ENCODE measurements at places on chromosomes 1 and 21.

DNA sequence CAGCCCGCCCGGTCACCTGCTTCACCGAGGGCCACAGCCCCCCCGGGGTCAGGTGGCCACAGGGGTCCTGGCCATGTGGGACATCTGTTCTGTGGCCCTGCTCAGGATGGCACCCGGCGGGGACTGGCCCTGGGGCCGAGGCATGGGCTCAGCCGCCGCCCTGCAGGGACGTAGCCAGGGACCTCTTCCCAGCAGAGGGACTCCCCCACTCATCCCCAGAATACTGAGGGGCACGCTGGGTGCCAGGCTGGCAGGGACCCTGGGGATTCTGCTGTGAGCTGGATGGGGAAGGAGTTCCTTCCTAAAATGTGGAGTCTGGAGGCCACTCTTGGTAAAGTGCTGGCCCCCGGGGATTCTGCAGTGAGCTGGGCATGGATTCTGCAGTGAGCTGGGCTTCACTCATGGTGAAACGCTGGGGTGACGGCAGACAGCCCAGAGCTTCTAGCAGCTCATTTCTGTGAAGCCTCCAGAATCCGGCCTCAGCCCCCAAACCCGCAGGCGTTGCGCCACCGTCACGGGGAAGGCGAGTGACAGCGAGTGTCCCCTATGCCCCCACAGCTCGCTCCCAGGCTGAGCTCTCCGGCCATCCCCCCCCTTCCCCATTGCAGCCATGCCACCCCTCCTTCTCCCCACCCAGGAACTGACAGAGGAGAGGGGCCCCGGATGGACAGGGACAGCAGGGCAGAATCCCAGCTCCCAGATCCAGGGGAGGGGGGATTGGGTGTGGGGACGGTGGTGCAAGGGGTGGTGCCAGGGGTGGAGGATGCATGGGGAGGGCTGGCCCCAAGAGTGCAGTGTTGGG lies 1.4 kb downstream of the ITGB2 start:
- no peak for DNase-seq

GRCh38 chr1:229991724-229992333 lies 75.2 kb upstream of the GALNT2 start:
- DNase-seq: no peak

- no peak for DNase-seq
Observed at GRCh38 chr1:43854473-43854872, 79.1 kb upstream of the ARTN start.

DNA sequence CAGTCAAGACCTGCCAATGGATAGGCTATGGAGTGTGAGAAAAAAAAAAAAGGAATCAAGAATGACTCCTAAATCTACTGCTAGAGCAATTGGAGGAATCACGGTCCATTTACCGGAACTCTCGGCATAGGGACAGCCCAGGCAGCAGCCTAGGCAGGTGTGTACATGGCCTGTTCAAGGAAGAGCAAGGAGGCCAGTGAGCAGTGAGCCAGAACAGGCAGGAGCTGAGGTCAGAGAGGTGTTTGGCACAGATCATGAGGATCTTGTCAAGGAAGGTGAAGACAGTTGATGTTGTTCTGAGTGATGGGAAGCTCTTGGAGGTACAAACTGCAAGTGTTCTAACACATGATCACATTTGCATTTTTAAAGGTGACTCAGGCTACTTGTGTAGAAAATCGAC lies 40.6 kb upstream of the HHAT start:
- DNase-seq: no peak

GRCh38 chr1:84225646-84226045 lies 75.9 kb upstream of the SAMD13 start:
- no peak for DNase-seq

DNA sequence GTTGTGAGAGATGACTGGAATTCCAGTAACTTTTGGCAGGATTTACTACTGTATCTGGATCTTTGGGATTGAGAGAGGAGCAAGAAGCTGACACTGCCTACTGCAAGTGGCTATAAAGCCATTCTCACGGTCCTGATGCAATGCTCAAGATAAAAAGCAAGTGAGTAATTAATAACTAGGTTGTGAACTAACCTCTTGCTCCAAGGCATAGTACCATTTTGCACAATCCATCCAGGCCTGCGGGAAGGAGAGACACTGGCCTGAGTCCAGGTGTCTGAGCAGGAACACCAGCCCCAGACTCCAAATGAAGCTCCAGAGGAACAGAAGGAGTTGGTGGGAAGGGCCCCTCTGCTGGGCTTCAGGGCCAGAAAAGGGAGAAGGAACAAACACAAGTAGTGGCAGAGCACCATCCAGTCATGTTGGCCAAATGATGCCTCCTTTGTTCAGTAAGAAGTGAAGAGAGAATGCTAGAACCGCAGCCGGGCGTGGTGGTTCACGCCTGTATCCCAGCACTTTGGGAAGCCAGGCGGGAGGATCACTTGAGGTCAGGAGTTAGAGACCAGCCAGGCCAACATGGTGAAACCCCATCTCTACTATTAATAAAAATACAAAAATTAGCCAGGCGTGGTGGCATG lies 9.9 kb upstream of the SLC45A3 start:
- DNase-seq: no peak

GRCh38 chr1:64282351-64282750 lies 78.9 kb downstream of the UBE2U start:
- peak; percentile 12 for DNase-seq

DNA sequence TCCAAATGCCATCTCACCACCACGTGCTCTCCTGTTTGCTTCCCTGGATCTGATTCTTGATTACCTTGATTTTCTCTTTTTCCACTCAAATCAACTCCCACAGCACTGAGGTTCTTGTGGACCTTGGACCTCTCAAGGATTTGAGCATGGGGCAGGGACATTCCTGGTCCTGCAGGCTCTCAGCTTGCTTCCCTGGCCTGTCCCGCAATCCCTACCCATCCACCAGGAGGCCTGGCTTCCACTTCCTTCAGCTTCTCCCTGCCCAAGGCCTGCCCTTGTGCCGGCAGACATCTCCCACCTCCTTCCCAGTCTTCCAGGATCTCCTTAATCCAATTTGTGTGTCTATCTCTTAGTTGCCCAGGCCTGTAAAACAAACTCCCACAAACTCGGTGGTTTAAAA lies 21.6 kb downstream of the PLA2G2A start:
- DNase-seq: no peak

DNA sequence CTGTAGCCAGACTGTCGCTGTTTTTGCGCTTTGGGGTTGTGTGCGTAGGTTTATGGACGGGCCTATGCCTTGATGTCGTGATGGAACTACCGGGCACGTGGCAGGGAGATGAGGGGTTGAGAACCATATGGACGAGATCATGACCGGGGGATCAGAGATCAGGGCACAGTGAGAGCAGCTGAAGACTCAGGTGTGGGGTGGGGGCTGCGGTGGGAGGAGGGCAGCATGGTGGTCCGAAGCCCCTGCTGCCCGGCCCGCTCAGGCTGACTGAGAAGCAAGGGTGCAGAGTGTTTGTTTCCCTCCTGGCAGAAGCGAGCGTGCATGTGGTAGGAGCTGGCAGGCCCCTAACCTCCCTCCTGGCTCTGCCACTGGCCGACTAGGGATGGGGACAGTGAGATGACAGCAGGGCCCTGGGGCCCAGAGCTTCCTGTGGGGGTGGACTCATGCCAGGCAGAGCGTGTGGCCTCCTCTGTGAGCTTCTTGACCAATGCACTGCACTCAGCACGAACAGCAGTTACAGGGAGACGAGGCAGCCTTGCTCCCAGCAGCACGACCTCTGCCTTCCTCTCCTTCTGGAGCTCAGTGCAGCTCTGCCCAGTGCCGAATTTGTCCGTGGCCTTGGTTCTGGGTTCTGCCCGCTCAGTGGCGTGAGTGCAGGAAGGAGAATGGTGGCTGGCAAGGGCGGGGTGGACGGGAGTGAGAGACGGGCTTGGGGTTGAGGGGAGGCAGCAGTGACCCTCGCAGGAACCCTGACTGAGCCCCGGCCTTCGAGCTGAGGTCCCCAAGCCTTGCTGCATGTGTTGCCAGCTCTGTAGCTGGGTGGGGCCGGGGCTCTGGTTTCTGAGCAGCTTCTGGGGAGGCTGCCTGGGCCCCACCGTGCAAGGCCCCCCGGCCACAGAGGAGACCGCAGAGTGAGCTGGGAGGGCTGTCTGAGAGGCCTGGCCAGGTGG lies 22.2 kb upstream of the LRRC3 start:
- DNase-seq: no peak

DNA sequence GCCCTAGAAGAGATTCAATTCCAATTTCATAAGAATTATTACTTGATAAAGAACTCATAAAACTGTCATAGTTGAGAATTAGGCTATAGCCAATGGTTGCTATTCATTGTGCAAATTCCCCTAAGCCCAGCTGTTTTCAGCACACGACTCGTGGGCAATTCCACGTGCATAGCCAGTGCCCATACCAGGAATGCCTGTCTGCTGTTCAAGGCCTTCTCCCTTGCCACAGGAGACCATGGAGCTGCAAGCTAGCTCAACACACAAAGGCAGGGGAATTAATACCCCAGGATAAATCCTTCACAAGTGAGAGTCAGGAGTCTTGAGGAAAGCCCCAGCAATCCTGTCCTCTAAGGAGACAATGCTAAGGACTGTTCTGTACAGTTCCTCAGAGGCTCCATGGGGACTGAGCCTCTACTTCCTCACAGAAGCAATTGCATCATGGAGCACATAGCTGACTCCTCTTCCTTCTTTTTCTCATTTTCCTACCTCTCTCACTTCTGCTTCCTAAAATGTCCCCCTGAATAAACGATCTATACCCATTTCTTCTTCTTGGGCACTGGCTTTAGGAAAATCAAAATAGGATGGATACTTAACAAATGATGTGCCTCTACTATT lies 19.1 kb upstream of the CHRM3 start:
- no peak for DNase-seq

GRCh38 chr21:38269576-38269936 lies 12.8 kb downstream of the KCNJ15 start:
- DNase-seq: no peak

- DNase-seq: no peak
Observed at GRCh38 chr1:59422921-59423575, 126.2 kb downstream of the FGGY start.

GRCh38 chr21:44766014-44766817 lies 35.4 kb downstream of the UBE2G2 start:
- DNase-seq: no peak

GRCh38 chr1:59680044-59680443 lies 134.7 kb upstream of the HOOK1 start:
- no peak for DNase-seq

- DNase-seq: no peak
Observed at GRCh38 chr1:54077359-54077758, 24.0 kb downstream of the TCEANC2 start.

GRCh38 chr1:119929643-119930315 lies 33.5 kb upstream of the ADAM30 start:
- DNase-seq: no peak

DNA sequence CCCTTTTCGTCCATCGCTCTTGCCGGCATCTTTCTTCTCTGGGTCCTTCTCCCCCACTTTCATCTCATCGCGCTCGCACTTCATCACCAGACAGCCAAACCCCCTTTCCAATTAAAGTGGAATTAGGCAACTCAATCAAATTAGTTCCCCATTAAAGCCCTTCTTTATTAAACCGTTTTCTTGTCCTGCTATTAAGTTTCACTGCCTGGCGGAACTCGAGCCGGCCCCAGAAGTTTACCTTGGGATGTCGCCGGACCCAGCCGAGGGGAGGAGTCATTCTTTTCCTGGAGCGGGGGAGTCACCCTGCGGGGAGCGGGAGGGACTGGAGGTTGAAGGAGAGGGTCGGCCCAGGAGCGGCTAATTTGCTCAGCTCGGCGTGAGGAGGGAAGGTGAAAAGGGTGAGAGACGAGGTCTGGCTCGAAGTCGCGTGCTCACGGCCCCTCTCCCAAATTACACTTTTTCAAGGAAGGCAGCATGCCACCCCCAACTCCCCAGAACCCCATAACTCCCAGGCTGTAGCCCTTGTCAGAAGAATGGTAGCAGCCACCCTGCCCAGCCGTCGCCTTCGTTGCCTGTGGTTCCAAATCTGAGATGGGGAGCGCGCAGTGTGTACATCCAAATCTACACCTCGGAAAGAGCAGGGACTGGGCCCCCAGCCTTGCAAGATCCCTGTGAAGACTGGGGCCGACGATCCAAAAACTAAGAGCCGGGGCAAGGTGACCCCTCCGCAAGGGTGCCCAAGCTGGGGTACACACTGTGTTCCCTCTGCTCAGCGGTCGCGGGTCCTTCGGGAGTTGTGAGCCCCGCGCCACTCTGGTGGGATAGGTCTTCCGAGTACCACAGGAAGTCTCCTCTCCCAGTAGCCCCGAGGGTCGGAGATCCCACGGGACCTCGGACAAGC lies 6.4 kb downstream of the DMRTA2 start:
- no peak for DNase-seq

DNA sequence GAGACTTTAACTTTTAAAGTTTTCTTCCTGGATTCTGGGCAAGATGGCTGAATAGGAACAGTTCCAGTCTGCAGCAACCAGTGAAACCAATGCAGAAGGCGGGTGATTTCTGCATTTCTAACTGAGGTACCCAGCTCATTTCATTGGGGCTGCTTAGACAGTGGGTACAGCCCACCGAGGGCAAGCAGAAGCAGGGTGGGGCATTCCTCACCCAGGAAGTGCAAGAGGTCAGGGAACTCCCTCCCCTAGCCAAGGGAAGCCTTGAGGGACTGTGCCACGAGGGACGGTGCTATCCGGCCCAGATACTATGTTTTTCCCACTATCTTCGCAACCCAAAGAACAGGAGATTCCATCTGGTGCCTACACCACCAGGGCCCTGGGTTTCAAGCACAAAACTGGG lies 121.0 kb downstream of the VAV3 start:
- no peak for DNase-seq

DNA sequence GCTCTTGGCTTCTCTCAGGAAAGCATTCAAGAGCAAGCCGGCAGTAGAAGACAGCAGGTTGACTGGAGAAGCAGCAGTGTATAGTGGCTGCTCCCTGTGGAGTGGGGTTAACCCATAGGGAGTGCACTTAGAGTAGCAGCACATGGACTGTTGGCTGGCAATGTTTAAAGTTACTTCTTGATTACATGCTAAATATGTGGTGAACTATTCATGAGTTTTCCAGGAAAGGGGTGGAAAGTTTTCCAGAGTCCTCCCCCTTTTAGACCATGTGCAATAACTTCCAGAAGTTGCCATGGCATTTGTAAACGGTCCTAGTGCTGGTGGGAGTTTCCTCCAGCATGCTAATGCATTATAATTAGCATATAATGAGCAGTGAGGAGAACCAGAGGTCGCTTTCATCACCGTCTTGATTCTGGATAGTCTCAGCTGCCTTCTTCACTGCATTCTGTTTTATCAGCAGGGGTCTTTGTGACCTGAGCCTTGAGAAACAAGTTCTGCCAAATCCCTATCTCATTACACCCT lies 131.8 kb downstream of the CCDC185 start:
- DNase-seq: no peak

All from fibroblast of upper back skin (primary cell).